ENCODE measurements at places on chromosomes 3 and 15. TPM values are rescaled to one million over a fixed set of nuclear protein-coding genes. Genes with fewer than 3 reads are reported as not detected.

The KBTBD12 gene
- 5.1 TPM for polyA plus RNA-seq

The GOLGA8Q gene
- 2.0 TPM for polyA plus RNA-seq

The FEZF2 gene
- polyA plus RNA-seq: not detected

The BUB1B gene
- polyA plus RNA-seq: 0.80 TPM

The PRSS50 gene
- 0.88 TPM for polyA plus RNA-seq

The LRRC31 gene
- polyA plus RNA-seq: not detected

The RASA2 gene
- polyA plus RNA-seq: 1.4 TPM

The STRIT1 gene
- polyA plus RNA-seq: 4.2 TPM

The ISG20 gene
- polyA plus RNA-seq: 13.8 TPM

The CCDC39 gene
- polyA plus RNA-seq: not detected

The LRRC3B gene
- 0.04 TPM for polyA plus RNA-seq

The LSAMP gene
- 0.51 TPM for polyA plus RNA-seq

The NR1I2 gene
- 0.15 TPM for polyA plus RNA-seq

The PARP14 gene
- 13.5 TPM for polyA plus RNA-seq

The GXYLT2 gene
- polyA plus RNA-seq: 1.5 TPM

The LMAN1L gene
- 18.4 TPM for polyA plus RNA-seq

The UBE2E2 gene
- 19.5 TPM for polyA plus RNA-seq

The GPR156 gene
- not detected for polyA plus RNA-seq

The CIDEC gene
- polyA plus RNA-seq: 25.3 TPM

The ABHD2 gene
- 41.6 TPM for polyA plus RNA-seq

The EFCC1 gene
- polyA plus RNA-seq: 3.1 TPM
